Left ventricle myocardium inferior (tissue), 1 donor: ENCODE measurements at places on chromosomes 16 and 17. TPM values are rescaled to one million over a fixed set of nuclear protein-coding genes. Genes with fewer than 3 reads are reported as not detected.

DNA sequence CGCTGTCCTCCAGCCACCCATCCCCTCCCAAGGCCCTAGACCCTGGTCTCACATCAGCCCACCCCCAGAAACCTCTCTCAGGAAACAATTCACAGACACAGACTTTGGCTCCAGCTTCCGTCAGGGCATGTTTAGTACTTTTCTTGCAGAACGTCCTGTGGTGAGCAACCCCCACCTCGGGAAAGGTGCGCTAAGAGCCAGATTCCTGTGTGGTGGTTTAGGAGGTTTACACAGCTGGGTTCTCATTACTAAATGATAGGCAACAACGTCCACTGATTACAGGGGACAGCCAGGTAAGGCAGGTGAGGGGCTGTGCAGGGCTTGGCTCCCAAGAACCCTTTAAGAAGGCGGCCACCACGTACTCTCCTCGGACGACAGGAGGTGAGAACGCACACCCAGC lies 29.3 kb downstream of the KIFC3 start:
- DNase-seq: no peak

DNA sequence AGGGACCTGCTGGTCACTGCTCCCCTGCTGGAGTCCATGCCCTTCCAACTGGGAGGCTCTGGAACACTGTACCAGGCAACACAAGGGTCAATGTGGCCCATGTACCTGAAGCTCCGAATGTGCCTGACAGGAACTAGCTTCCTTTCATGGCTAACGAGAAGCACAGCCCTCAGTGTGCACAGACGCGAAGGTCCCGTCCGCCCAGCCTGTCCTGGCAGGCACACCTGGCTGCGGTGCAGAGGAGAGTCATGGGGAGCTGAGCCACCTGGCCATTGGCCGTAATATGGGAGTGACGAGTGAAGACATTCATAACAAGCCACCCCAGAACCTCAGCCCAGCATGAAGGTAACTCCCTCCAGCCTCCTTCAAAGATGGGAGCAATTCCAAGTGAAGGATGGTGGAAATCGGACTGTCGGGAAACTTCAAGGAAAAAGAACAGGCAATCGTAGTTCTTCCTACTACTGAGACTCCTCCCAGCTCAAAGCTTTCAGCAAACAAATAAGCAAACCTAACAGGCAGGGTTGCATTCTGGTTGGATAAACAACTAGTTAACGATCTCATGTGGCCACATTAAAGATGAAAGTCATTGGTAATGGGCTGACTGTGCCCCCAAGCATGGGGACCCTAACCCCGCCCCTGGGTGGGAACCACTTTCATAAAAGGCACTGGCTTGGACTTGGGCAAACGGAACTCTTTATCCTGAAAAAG lies 13.2 kb downstream of the TMEM11 start:
- DNase-seq: no peak

Gene EPX
- not detected for total RNA-seq

Gene CCDC40
- 7.7 TPM for total RNA-seq
